ENCODE measurements at places on chromosomes 5 and 9.

- DNase-seq = no peak
Measured at GRCh38 chr9:135079018-135079417, 8.4 kb upstream of the OLFM1 start.

DNA sequence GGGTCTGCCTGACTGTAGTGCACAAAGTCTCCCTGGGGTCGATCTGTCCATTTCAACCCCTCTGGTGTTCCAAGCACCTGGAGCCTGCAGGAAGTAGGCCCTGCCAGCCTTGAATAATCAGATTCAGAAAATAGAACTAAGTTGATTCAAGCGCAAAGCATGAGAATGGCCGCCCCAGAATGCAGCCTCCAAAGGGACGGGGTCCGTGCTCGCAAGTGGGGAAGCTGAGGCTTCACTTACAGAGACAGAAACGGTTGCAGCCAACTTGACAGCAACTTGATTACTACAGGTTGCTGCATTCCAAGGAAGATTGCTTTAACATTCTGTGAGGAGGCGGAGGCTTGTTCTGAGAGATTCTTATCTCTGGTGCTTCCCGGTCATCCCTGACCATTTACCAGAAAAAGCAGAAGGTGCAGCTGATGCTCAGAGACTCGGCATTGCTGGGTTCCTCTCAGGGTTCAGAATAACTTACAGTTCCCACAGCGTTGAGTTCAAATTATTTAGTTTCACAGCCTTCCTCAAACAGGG is 14.9 kb upstream of the LRRC14B start:
- DNase-seq = no peak

DNA sequence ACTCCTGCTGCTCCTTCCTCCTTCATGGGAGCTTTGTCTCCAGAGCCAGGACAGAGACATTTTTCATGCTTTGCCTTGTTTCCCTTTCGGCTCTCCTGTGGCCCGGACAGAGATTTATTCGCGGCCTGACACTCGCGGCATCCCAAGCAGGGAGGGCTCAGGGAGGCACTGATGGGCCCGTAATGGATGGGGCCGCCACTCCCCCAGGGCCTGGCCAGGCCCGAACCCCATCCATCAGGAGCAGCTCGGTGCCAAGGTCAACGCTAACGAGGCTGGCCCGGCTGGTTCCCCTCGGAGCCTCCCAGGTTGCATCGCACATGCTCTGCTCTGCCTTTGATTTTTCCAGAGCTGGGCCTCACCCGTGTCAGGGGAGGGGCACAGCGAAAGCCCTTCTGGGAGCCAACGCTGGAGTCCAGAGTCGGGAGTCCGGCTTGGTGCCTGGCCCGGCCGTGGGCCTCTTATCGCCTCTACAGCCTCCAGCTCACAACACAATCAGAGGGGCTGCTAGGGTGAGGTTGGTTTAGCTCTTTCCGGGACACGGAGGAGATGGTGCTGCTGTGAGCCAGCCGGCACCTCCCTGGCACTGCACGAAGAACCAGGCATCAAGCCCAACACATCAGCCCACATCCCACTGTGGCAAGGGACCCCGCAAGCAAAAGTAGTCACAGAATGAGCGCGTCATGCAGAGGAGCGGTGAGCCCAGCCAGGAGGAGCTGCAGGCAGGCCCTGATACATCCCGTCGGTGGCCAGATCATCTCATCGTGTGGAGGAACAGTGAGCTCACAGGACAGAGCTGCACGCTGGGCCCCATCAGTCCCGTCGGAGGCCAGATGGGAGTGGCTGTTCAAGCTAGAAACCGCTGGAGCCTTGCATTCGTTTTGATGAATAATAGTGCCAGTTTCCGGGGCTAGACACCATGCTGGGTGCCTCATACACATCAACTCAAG is 72.2 kb upstream of the BARHL1 start:
- no peak for DNase-seq

GRCh38 chr9:137113385-137114159 is 961 bp downstream of the DPP7 start:
- DNase-seq = no peak

DNA sequence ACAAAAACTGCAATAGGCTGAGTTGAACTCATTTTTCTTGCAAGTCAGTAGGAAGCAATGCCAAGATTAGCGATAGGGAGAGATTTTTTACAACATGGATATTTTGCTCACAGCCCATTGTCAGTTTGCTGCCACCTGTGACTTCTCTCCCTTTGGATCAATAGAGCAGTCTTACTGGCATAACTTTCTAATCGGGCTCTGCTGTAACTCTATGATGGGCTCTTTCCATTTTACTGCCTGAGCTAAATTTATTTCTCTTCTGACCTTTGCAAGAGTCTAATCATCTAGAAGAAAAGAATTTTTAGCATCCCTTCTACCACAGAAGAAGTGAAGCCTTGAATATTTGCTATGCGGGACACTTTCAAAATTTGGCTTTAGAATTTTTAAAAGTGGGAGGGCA is 53.6 kb upstream of the SGCD start:
- no peak for DNase-seq

GRCh38 chr9:73753171-73753570 is 601.5 kb downstream of the ANXA1 start:
- DNase-seq = no peak

- no peak for DNase-seq
Measured at GRCh38 chr5:87300744-87301143, 33.1 kb downstream of the RASA1 start.

- DNase-seq = no peak
Measured at GRCh38 chr5:132688536-132689339, 14.9 kb downstream of the IL4 start.

DNA sequence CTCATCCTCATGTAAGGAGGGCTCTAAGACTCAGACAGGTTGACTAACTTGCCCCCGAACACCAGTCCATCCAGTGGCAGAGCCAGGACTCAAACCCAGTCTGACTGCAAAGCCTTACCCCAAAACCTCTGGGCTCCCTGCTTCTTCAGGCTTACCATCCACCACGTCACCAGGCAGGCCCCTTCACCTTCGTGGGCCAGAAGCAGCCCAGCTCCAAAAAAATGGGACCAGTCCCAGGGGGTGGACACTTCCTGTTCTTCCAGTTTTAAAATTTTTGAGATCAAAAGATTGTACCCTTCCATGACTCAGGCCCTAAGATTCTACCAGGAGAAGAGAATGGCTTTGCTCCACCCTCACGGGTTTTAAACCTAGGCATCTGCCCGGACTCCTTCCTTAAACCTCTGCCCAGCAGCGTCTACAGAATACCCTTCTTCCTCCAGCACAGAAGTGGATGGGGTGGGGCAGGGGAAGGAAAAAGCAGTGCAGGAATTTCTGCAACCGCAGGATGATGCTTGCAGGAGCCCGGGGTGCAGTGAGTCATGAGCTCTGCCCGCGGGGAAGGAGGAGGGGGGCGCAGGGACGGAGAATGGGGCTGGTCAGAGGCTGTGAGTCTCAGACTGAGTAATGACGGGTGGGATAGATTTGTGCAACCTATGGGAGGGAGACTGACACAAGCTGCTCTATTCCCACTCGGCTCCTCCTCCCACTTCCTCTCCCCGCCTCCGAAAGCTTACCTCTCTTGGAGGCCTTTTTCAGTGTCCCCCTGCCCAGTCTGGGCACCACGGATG is 50.4 kb upstream of the STXBP1 start:
- DNase-seq = no peak

- no peak for DNase-seq
Measured at GRCh38 chr5:141476132-141476911, 556 bp downstream of the PCDHGC3 start.

GRCh38 chr5:2207109-2207399 is 324.3 kb upstream of the IRX4 start:
- DNase-seq = no peak

DNA sequence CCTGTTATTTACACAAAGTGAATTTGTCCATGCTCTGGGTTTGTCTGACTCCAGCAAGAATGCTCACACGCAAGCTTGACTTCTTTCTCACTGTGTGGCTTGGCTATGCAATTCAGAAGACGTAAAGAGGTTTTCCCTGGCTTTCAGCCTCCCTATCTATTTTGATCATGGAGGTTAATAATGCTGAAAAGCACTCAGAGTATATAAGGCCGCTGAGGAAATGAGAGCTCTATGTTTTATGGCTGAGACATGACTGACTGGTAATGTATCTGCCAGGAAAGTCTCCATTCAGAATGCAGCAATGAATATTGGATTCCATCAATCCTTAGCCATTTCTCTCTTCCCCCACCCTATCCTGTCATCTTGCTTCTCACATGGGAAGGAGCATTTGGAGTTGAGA is 417.3 kb downstream of the DMAC1 start:
- no peak for DNase-seq

- DNase-seq = no peak
Measured at GRCh38 chr5:14457476-14457875, 124.1 kb upstream of the OTULINL start.

DNA sequence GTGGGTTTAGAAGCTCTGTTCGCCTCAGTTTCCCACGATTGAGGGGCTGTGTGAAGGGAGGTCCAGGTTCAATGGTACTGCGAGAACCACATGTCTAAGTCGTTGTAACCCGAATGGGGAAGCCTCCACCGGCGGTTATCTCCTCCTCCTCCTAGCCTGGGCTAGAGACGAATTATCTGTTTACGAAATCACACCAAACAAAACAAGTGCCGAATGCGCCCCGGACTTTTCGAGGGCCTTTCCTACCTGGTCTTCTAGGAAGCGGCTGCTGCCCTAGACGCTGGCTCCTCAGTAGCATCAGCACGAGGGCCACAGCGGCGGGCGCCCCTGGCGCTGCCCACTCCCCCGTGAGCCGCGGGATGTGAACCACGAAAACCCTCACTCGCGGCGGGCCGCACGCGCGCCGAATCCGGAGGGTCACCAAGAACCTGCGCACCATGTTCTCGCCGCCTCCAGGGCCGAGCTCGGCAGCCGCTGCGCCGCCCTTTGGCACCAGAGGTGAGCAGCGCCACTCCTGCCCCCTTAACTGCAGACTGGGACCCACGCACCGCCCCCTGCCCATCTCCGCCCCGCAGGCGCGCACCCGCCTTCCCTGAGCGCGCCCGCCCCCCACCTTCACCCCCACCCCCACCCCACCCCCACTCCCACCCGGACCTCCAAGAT is at the start of gene CDKN2A:
CDKN2A (minus strand) TSS at position 500 of the 663 bp plus-strand sequence.
- DNase-seq = no peak

DNA sequence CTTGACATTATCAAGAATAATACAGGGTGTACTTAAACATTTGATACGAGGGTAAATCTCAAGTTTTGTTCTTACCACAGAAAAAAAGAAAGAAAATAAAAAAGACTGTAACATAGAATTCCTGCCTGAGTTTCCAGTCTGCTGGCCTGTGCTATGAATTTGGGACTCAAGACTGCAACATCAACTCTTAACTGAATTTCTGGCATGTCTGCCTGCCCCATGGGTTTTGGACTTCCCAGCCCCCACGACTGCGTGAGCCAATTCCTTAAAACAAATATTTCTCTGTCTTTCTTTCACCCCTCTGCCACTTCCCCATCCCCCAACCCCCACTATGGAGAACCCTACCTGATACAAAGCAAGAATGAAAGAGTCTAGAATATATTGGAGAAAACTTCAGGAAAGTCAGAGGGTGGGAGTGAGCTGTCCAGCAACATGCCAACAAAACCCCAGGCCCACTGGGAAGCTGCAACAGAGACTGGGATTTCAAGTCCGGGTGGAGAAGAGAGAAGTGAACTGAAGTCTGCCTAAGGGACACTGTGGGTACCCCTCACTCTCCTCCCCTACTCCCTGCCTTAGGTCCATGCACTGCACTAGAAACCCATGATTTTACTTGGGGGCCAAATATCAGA is 43.0 kb downstream of the MARCHF3 start:
- no peak for DNase-seq

- DNase-seq = no peak
Measured at GRCh38 chr5:156591631-156592030, 258.5 kb upstream of the PPP1R2B start.

- DNase-seq = no peak
Measured at GRCh38 chr9:33919276-33919897, 102.4 kb downstream of the UBE2R2 start.

DNA sequence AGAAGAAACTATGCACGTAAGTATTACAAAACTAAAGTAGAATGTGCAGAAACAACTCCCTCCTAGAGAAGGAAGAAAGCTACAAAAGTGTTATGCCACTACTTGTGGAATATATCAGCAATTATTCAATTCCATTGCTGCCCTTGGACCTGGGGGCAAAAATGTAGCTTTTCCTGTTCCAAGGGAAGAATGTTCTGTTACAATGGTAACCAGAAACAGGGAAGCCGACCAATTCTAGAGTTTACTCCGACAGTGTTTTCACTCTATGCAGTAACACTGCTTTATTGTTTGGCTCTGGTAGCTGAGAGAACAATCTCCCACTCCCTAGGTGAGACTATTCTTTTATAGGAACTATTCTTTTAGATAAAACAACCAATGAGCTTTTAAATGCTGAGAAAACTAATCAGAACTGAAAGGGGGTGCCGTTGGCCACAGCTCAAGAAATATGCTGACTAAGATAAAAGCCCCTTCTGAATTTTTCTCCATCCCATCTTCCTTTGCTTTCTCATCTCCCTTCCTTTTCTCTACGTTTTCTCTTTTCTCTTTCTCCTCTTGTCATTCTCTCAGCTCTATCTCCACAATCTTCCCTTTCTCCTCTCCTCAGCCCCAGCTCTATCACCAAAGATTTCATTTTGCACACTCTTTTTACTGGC is 54.1 kb downstream of the SLC1A3 start:
- DNase-seq = no peak

- DNase-seq = no peak
Measured at GRCh38 chr5:157772127-157772526, 28.6 kb downstream of the LSM11 start.

GRCh38 chr9:91315191-91315590 is 46.5 kb downstream of the AUH start:
- DNase-seq = no peak

GRCh38 chr9:98968601-98969337 is 25.1 kb downstream of the COL15A1 start:
- DNase-seq = no peak

DNA sequence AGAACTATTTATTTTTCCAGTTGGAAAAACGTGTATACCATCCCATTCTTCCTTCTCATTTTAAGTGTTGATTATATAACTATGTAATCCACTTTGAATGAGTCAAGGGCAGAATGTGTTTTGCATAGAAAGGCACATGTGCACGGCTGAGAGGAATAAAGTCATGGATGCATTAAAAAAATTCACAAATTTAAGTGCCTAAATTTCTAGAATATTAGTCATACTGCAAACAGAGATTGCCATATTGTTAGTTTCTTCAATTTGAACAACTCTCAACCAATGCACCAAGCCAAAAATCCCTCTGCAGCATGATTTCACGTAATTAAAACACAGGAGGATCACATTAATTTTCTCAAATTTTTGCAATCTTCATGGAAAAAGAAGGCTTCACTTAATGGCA is 166.3 kb downstream of the MPDZ start:
- DNase-seq = no peak

DNA sequence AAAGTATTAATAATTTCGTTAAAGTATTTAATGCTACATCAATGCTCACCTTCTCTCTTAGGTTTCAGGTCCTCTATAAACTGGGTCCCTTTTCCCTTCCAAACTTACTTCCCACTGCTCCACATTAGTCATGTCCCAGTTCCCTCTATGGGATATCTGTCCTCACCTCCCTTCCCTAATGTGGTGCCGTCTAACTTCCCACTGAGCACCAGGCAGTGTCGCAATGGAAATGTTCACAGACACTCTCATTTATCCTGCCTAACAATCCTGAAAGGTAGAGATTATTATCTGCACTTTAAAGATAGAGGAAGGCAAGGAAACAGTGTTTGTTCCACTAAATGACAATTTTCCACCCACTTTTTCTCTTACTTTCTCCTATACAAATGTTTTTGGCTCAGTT is 329.7 kb downstream of the CWC27 start:
- DNase-seq = no peak
